ENCODE measurements at places on chromosomes 12 and 14.

GRCh38 chr12:9794484-9795093 is 32.7 kb upstream of the KLRF1 start:
- no peak for DNase-seq

DNA sequence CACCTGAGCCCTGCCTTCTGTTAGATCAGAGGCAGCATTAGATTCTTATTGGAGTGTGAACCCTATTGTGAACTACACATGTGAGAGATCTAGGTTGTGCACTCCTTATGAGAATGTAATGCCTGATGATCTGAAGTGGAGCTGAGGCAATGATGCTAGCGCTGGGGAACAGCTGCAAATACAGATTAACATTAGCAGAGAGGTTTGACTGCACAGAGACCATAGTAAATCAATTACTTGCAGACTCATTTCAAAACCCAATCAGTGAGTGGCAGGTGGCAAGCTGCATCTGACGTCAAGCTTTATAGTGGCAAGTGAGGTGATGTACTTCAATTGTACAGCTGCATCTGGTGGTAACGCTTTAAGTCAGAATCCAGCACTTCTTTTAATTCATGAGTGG is 141.6 kb downstream of the GPHN start:
- no peak for DNase-seq

DNA sequence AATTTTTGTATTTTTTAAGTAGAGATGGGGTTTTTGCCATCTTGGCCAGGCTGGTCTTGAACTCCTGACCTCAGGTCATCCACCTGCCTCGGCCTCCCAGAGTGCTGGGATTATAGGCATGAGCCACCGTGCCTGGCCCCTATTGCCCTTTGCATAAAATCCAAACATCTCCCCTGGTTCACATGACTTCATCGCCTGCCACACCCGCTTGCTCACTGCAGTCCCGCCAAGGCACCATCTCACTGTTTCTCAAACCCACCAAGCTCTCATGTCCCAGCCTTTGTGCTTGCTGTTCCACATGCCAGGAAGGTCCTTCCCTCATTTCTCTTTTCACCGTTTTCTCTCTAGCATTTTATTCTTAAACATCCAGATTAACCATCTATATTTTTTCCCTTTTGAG is 9.7 kb downstream of the RHOF start:
- no peak for DNase-seq

GRCh38 chr14:74824997-74825396 is 50.9 kb downstream of the PROX2 start:
- DNase-seq: no peak

DNA sequence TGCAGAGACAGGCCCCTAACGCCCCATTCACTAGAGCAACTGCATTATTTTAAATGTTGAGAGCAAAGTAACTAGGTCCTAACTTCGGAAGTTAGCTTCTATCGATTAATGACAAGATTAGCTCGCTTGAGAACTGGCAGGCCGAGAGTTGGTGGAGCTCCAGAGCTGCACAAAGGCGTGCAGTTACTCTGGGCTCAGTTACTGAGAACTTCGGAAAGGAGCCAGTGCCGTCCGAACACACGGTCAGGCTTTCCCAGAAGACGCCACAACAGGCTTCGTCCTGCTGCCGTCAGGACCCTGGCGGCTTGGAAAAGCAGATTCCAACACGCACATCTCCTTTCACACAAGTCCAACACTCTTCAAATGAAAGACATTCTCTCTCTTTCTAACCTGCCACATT is 45.4 kb upstream of the TESC start:
- peak; percentile 71 for DNase-seq

- no peak for DNase-seq
These were observed 498.4 kb downstream of the RMST start for GRCh38 chr12:97960741-97961608.

- DNase-seq: no peak
These were observed 15.7 kb upstream of the POP5 start for GRCh38 chr12:120596901-120597300.

DNA sequence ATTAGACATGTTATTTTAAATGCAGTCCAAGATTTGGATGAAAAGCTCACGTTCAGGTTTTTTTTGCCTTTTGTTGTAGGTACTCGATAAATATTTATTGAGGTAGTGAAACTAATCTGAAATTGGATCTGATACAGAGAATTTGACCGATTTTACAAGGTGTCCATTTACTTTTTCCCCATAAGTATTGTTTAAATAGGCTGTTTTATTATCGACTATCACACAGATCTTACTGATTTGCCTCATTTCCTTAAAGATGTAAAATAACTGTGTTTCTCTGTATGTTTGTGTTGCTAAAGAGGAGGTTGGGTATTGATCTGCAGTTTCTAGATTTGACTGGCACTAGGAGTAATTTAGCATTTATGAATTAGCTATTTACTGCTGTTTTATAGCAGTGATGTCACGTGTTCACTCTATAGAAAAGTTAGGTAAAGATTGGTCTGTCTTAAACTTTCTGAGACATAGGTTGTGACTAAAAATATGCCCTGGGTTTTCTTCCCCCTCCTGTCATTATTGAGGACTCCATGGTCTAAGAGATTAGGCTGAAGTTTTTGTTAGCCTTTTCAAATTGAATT is 3.5 kb downstream of the RAP1B start:
- no peak for DNase-seq

DNA sequence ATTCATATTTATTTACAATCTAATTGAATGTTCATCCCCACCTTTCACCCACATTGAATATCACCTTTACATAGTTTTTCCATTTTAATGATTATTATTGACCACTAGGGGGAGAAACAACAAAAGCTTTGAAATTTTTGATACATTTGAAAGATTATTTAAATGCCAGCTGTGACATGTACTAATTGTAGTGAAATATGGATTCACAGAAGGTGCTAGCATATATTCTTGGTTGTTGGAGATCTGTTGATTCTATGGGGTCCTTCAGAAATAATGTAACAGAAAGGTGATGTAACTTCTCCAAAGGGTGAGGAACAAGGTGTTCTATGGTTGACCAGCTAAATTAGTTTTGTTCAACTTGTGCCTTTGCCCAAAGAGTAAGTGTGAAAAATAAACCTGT is 22.4 kb upstream of the GPR33 start:
- DNase-seq: no peak

DNA sequence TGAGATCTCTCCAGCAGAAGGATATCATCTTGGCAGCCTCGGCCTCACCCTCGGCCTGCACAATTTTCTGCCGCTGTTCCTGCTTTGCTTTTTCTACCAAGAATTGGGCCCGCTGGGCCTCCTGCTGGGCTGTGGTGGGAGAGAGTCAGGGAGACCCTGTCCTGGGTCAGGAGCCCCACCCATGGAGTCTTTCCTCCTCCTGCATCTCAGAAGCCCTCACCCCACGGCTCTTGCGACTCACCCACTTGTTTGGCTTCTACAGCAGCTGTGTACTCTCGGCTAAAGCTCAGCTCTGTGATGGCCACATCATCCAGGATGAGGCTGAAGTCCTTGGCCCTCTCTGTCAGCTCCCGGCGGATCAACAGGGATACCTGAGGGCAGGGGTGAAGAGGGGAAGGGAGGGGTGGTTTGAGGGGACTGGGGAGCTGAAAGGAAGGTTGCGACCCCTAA is 2.8 kb downstream of the PHB2 start:
- no peak for DNase-seq

GRCh38 chr14:30375296-30375892 is 183.6 kb upstream of the G2E3 start:
- DNase-seq: no peak
